Parietal lobe (tissue), 2 donors: ENCODE measurements at places on chromosomes 12 and 14. TPM values are rescaled to one million over a fixed set of nuclear protein-coding genes. Genes with fewer than 3 reads are reported as not detected.

Gene NELL2
- 1,558 TPM for total RNA-seq

Gene DCD
- total RNA-seq: not detected

Gene LBHD2
- not detected for total RNA-seq

Gene IKZF4
- 8.5 TPM for total RNA-seq

Gene PPFIBP1
- 164 TPM for total RNA-seq

Gene DEPDC4
- 1.3 TPM for total RNA-seq

Gene SSTR1
- 10.0 TPM for total RNA-seq

Gene IGF1
- total RNA-seq: 4.4 TPM

Gene BCL2L14
- not detected for total RNA-seq

Gene POLE2
- total RNA-seq: 9.4 TPM

Gene PLEKHD1
- total RNA-seq: 0.31 TPM

Gene KCNMB4
- 55.1 TPM for total RNA-seq

Gene CLEC4D
- not detected for total RNA-seq

Gene MMAB
- 18.8 TPM for total RNA-seq
